Stimulated activated memory B cell treated with anti-CD40 and anti-IgM and Interleukin-4, amounts not matched to agents 10 μg/mL and 1 μg/mL and 100 μg/mL, for 72 hours (primary cell): ENCODE measurements at places on chromosomes 16 and 17.

- ATAC-seq = no peak
Measured at GRCh38 chr16:27326738-27327585, 13.2 kb downstream of the IL4R start.

DNA sequence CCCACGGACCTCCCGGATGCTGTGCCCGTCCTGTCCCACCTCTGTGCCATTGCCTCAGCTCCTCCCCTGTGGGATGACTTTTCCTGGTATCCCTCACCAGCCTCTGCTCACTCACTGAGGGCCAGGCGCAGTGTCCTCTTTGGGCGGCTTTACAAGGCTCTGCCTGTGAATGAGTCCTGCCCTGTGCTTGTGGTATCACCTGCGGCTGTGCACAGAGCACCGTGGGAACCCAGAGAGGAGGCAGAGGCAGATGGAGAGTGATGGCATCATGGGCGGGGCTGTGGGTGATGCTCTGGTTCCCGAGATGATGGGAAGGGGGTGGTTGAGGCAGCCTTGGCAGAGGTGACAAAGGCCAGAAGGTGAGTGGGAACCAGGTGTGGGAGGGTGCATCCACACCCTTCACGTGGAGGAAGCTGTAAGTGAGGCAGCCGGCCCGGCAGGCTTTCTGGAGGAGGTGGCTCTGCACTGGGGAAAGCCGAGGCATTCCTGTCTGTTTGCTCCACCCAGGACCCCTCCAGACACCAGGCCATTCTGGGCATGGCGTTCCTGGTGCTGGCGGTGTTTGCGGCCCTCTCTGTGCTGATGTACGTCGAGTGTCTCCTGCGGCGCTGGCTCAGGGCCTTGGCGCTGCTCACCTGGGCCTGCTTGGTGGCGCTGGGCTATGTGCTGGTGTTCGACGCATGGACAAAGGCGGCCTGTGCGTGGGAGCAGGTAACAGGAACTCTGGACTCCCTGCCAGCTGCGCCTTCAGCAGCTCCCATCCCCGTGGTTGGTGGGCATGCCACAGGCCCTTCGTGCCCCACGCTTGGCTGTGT lies 23.8 kb downstream of the ADCY7 start:
- ATAC-seq = no peak

DNA sequence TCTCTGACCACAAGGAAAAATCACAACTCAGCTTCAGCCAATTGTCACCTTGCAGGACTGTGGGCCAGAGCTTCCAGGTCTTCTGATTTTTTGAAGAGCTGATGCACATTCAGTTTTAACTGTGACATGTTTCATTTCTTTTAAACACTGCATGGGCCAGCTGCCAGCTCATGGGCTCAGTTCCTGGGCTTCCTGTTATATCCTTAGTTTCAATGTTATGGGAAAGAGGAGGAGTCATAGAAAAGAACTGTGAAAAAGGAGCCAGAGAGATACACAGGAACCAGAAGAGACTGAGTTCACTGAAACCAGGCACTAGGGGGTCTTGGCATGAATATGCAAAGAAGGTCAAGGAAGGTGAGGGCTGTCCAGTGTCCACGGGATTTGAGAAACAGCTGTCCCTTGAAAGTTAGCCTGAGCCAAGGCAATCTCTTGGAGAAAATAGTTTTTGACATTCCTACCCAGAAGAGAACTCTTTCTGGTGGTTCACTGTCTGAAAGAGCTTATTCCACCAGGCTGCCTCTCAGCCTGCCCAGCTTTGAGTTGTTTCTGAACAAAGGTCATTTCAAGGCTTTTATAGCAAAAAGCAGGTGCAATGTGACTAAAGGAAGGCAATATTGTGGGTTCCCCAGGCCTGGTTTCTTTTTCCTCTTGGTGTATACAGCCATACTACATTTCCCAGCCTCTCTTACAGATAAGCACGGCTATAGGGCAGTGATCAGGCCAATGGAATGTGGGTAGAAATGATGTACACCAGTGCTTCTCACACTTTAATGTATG lies 10.5 kb downstream of the PDILT start:
- ATAC-seq = no peak

DNA sequence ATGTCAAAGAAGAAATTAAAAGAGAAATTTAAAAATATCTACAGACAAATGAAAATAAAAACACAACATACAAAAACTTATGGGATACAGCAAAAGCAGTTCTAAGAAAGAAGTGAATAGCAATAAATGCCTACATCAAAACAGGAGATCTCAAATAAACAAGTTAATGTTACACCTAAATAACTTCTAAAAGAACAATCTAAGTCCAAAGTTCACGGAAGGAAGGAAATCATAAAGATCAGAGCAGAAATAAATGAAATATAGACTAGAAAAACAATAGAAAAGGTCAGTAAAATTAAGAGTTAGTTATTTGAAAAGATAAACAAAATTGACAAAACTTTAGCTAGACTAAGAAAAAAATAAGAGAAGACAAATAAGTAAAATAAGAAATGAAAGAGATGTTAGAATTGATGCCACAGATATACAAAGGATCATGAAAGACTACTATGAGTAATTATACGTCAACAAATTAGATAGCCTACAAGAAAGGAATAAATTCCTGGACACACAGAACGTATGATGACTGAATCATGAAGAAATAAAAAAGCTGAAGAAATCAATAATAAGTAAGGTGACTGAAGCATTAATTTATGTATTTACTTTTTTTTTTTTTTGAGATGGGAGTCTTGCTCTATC lies 100.4 kb downstream of the CEP112 start:
- ATAC-seq = no peak

GRCh38 chr16:87897521-87898505 lies 28.5 kb upstream of the SLC7A5 start:
- no peak for ATAC-seq

DNA sequence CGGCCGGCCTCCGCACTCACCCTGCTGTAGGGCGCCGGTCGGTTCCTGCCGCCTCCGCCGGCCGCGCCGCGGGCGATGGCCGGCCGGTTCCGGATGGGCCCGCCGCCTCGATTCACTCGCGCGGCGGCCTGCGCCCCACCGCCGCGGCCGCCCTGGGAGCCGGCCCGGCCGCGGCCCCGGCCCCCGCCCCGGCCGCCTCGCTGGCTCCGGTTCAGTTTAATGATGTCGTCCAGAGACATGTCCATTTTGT lies 158 bp downstream of the ALYREF start:
- peak; percentile 28 for ATAC-seq

DNA sequence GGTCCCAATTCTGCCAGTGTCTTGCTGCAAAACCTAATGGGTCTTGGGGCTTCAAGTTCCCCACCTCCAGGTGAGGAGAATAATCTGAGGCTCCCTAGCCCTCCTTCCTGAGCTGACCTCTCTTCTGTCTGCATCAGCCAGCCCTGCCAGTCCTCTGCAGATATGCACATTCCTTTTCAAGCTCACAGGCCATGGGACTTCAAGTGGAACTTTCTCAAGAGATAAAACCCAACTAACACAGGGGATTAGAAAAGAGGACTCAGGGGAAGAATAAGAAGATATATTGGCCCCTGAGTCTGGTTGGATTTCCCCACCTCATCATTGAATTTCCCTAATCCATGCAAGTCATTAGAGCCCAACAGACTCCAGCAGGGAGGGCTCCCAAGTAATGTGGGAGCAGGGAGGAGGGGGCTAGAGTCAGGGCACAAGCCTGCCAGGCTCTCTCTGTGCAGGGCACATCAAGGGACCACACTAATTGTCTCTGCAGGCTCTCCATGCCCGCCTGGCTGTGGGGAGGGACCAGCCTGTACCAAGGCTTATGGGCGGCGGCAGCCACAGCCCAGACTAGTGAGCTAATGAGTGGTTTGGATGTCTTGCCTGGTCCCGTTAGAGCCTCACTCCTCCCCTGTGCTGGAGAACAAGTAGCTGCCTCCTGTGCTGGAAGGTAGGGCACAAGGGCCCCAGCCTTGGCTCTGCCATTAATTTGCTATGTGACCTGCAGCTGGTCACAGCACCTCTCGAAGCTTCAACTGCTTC lies 1.2 kb downstream of the KRT14 start:
- ATAC-seq = no peak

DNA sequence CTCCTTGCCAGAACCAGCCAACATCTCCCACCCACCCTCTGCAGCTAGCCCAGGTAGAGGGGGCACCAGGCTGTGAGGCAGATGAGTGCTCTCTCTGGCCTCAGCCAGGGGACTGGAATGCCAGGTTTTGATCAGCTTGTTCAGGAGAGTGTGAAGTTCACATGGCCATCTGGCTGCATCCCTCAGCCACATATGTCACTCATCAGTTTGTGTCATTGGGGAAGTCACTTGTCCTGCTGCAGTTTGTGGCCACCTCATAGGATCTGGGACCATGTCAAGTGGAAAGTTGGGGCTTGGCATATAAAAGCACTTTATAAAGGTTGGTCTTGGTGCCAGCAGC lies 147.6 kb downstream of the SOCS1 start:
- ATAC-seq = no peak

DNA sequence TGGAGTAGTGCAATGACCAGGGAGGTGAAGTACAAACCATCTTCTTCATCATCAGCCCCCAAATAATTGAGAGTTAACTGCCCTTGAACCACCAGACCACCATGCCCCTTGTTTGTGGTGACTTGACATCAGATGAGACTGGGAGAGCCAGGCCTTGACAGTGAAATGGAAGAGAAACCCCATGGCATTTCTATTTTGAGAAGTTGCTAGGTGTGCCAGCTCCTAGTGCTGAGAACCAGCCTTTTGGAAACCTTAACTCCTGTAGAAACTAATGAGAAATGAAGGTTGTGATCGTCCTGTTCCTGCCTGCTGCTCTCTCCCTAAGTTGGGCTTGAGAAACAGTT lies 2.8 kb downstream of the TMEM94 start:
- no peak for ATAC-seq

DNA sequence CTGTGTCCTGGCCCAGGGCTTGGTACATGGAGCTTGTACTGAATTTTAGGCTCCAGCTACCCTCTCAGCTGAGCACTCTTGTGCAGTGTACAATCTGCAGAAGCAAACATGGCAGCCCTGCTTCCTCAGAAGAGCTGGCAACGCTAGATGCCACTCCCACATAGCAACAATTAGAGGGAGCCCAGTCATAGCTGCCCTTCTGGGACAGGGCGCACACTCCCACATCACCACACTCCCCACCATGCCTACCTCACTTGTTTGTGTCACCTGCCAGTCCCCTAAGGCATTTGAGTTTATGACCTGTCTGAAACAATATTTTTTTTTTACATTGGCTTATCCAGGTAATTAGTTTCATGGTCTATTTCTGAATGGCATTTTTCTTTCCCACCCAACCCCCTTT lies 72.3 kb downstream of the C17orf67 start:
- ATAC-seq = peak; percentile 31

- no peak for ATAC-seq
Measured at GRCh38 chr17:6641247-6641863, 495 bp downstream of the TXNDC17 start.

GRCh38 chr17:82052638-82053059 lies 951 bp downstream of the GPS1 start:
- ATAC-seq = no peak

- ATAC-seq = no peak
Measured at GRCh38 chr16:67296420-67296819, 17.1 kb downstream of the PLEKHG4 start.

DNA sequence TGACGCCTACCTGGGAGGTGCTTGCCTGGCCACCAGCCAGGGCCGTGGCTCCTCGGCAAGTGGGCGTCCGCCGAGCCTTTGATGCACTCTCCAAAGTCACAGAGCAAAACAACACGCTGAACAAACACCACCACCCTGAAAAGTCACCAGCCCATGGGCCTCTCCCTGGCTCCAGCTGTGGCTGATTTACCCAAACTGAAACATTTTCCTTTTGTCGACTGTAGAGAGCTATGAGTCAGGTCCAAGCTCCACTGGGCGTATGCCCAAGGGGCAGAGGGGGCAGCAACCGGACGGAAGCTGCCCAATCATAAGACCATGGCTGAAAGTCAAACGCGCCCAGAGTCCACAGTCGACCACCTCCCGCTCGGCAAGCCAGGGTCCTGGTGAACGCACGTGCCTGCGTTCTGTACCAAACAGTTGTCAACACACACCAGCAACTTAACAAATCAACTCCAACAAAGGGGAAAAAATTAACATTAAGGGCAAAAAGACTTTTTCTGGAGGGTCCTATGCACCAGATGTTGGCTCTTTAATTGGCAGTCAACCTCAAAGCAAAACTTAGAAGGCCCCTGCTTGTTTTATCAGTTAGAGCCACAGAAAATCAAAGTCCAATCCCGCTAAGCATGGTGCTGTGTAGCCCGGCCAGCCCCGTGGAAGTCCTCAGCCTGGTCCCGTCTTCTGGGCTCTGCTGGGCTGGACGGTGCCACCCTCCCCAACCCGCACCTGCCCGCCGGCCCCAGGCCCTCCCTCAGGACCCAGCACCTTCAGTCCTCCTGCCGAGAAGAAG lies 47.3 kb downstream of the TBC1D16 start:
- ATAC-seq = no peak

- ATAC-seq = no peak
Measured at GRCh38 chr17:58533616-58534188, 19.3 kb upstream of the MTMR4 start.

DNA sequence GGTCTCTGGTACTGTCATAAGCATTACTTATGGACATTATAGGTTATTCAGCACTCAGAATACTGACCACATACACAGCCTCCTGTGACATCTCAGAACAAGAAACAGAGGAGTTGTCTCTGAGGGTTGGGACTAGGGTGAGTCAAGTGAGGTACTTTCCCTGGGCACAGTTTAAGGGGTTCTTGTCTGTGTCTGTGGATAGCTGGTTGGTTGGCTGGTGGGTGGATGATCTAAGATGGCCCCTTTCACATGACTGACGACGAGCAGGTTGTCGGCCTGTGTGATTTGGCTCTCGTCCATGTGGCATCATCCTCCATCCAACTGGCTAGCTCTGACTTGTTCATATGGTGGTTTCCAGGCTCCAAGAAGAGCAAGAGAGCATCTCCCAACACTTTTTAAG lies 163.9 kb downstream of the PRKCB start:
- peak; percentile 93 for ATAC-seq

GRCh38 chr17:67312265-67312664 lies 54.1 kb downstream of the PSMD12 start:
- no peak for ATAC-seq

GRCh38 chr16:56936491-56936890 lies 4.5 kb downstream of the HERPUD1 start:
- ATAC-seq = no peak

DNA sequence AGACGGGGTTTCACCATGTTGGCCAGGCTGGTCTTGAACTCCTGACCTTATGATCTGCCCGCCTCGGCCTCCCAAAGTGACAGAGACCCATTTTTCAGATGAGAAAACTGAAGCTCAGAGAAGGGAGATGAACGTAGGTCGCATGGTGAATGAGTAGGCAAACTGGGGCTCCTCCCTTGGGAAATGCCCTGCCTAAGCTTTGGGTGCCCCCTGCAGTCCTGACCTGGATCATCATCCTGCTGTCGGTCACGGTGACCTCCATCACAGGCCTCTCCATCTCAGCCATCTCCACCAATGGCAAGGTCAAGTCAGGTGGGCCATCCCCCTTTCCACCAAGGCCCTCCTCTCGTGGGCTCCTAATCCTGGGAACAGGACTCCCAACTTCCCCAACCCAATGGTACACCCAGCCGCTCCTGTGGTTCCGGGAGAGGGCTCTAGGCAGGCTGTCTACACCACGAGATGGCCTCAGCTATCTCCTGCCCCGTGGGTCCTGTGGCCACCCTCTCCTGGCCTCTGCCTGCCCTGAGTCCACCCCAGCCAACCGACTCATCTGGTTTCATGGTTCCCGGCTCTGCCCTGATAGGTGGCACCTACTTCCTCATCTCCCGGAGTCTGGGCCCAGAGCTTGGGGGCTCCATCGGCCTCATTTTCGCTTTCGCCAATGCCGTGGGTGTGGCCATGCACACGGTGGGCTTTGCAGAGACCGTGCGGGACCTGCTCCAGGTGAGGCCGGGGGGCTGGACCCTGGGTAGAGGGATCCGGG lies 4.7 kb downstream of the SLC12A3 start:
- ATAC-seq = peak; percentile 76

GRCh38 chr17:51751072-51751471 lies 407.4 kb downstream of the CA10 start:
- no peak for ATAC-seq
